ENCODE measurements at places on chromosomes 11 and 22.

DNA sequence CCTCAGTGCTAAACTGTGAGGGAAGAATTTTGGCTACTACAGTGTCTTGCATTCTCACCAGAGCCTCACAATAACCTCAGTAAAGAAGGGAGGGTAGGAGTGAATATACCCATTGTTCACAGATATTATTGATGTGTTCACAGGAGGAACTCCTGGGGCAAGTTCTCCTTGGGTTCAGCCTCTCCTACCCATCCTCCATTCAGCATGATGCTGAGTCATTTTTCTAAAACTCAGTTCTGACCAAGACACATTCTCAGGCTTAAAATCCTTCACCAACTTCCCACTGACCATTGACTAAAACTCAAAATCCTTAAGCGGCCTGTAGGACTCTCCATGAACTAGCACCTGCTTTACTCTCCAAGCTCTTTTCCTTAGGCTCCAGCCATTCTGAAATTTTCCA is 48.7 kb downstream of the SYTL2 start:
- no peak for DNase-seq

DNA sequence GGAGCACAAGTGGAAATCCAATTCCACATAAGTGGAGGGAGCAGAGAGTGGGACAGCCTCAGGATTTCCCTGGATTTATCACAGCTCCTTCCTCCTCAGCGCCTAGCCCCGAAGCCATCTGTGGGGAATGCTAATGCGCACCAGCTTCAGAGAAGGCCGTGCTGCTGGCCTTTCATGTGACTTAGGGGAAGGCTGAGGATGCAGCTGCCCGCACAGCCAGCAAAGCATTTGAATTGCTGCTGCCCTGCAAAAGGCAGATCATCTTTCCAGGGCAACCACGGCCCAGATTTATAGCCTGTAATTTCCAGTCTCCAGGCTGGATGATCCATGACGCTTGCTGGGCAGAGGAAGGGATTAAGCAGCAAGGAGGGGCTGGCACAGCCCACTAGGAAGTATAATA is 29.9 kb downstream of the SYN3 start:
- DNase-seq, result peak; percentile 45

GRCh38 chr22:44116755-44117684 is 63.7 kb upstream of the PARVG start:
- no peak for DNase-seq

DNA sequence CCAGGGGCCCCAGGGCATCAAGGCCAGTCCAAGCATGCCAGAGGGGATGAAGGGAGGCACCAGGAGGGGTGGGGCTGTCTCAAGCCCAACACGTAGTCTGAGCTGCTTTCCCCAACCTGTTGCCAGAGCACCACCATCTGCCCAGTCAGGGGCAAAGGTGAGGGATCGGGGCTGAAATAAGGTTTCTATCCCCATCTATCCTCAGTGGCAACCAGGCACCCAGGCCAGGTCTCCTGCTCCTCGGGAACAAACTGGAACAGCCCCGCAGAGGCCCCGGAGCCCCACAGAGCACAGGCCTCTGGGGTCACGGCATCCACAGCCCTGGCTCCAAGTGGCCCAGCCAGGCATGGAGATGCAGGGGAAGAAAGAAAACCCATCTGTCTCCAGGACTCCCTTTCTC is 19.3 kb downstream of the STARD10 start:
- no peak for DNase-seq

- no peak for DNase-seq
Observed at GRCh38 chr11:69727266-69727665, 23.4 kb upstream of the FGF19 start.

DNA sequence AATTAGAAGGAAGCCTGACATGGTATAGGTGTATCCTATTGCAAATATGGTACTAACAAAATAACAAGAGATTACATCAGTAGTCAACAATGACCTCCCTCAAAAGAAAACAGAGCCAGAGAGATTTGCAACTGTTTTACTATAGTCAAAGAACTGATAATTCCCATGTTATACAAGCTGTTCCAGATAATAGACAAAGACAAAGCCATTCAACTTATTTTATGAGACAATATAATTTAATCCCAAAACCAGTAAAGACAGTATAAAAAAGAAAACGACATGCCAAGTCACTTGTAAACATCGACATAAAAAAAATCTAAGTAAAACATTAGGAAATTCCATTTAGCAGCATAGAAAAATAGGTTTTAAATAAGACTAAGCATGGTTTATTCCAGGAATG is 65.2 kb downstream of the PIWIL4 start:
- DNase-seq, result no peak

DNA sequence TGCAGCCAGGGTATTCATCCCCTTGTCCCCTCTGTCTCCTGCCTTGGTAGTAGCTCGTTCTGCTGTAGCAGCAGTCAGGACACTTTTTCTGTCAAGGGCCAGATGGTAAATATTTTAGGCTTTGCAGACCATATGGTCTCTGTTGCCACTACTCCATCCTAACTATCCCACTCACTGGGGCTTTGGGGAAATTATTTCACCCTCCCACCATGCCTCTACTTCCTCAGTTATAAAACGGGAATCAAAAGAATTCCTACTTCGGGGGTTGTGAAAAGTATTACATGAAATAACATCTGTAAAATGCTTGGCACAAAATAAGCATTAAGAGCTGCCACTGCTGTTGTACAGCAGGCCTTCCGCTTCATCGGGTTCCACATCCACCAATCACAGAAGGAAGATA is 89.9 kb upstream of the LDLRAD3 start:
- peak; percentile 3 for DNase-seq

DNA sequence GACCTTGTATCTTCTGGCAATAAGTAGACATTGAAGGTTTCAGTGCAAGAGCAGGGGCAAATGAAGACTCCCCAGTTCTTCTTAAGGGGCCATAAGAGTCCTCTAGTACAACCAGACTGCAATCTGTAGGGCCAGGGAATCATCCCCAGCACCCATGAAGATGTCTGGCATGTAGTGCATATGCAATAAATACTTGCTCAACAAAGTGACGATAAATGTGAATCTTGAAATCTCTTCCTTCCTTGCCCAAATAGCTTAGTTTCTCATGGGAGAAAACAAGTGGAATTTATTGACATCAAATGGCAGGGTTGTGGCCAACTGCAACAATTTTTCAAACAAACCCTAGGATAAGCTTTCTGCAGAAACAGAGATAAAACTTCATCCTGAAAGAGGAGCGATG is 107.6 kb downstream of the ABTB2 start:
- no peak for DNase-seq

DNA sequence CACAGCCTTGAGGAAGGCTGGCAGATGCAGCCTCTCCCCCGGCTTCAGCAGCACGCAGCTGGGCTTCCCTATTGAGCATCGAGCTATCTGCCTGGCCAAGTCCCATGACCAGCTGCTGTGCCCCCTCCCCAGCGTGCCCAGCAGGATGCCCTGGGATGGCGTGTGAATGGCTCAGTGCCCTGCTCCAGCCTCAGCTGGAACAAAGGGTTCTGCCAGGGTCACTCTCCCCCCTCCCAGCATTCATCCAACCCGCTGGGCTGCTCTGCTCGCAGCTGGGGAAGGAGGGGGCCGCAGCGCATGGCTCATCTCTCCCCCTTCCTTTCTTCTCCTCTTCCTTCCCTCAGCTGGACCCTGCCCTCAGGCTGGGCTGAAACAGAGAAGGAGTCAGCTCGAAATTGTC is 14.5 kb downstream of the LRP4 start:
- DNase-seq, result no peak

- no peak for DNase-seq
Observed at GRCh38 chr11:126053415-126054286, 9.0 kb downstream of the CDON start.

GRCh38 chr11:74434528-74434927 is 32.8 kb downstream of the KCNE3 start:
- DNase-seq, result no peak

- DNase-seq, result no peak
Observed at GRCh38 chr22:20781272-20781990, 7.5 kb downstream of the SERPIND1 start.

GRCh38 chr11:113377681-113378412 is 9.7 kb upstream of the ANKK1 start:
- DNase-seq, result no peak

DNA sequence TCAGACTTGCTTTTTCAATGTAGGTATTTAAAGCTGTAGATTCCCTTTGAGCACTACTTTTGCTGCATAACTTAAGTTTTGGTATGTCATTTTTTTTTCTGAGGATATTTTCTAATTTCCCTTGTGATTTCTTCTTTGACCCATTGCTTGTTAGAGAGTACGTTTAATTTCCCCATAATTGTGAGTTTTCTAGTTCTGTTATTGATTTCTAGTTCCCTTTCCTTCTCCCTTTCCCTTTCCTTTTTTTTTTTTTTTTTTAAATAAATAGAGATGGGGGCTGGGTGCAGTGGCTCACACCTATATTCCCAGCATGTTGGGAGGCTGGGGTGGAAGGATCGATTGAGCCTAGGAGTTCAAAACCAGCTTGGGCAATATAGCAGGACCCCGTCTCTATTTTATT is 30.8 kb downstream of the UBE2L3 start:
- DNase-seq, result no peak

- no peak for DNase-seq
Observed at GRCh38 chr11:61826930-61827570, 1.1 kb upstream of the FADS2 start.

DNA sequence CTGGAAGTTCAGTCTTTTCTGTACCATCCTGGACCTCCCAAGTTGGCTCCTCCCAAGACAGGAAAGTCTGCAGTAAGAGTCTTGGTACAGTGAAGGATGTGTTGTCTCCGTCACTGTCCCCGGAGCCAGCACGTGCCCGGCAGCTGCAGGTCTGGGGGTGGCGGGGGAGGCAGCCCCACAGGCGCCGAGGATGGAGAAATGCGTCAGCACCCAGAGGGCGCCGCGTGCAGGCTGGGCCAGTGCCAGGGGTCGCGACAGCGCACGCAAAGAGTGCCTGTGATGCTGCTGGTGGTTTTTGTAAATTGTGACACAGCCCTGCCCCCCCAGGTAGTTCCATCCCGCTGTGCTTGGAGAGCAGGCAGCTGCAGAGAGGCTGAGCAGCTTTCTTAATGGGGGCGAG is 1200.5 kb downstream of the BRD1 start:
- no peak for DNase-seq

DNA sequence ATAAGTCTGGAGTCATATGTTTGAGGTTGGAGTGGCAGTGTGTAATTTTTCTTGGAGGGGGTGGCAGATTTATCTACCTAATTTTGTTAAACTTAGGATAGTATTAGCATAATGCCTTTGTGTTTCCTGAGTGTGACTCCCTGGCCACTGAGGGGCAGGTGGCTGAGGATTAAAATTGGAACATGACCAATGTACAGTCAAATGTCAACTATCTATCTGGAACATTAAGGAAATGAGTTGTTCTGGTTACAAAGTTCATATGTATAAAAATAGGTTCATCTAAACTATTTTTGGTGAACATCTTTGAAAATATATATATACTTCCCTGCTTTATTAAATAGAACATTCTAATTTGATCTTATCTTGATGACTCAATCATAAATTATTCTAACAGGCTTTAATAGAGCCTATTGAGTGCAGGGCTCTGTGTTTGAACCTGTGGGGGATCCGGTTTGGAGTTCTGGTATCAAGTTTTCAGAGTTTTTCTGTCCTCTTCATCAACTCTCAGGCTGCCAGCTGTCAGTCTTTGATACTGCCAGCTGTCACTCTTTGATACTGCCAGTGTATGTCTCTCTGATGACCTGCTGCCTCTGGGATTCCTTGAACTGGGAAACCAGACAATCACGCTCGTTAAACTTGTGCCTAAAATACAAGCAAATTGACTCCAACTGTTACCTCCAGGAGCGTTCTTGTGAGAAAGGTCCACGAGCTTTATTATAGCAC is 309.6 kb downstream of the METTL15 start:
- DNase-seq, result no peak

DNA sequence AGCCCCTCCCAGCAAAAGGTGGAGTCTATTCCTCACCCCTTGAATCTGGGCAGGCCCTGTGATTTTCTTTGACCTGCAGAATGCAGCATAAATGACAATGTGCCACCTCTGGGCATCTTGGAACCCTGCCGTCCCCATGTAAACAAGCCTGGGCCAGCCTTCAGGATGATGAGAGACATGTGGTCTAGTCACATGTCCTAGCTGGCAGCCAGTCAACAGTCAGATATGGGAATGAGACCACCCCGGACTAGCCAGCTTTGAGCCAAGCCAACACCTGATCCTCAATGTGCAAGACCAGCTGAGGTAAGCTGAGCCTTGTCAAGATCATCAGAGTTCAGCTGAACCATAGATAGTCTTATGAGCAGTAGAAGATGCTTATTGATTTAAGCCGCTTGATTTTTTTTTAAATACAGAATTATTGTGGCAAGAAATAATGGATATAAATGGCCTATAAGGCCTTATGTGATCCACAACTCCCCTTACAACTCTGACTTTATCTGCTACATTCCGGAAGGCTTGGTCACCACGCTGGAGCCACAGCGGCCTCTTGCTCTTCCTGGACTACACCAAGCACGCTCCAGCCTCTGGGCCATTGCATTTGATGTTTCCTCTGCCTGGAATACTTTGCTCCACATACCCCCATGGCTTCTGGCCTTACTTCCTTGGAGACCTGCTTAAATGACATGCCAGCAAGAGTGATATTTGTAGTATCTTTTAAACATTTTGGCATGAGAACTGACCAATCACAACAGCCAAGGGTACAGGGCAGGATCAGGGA is 225.9 kb upstream of the SESN3 start:
- no peak for DNase-seq

DNA sequence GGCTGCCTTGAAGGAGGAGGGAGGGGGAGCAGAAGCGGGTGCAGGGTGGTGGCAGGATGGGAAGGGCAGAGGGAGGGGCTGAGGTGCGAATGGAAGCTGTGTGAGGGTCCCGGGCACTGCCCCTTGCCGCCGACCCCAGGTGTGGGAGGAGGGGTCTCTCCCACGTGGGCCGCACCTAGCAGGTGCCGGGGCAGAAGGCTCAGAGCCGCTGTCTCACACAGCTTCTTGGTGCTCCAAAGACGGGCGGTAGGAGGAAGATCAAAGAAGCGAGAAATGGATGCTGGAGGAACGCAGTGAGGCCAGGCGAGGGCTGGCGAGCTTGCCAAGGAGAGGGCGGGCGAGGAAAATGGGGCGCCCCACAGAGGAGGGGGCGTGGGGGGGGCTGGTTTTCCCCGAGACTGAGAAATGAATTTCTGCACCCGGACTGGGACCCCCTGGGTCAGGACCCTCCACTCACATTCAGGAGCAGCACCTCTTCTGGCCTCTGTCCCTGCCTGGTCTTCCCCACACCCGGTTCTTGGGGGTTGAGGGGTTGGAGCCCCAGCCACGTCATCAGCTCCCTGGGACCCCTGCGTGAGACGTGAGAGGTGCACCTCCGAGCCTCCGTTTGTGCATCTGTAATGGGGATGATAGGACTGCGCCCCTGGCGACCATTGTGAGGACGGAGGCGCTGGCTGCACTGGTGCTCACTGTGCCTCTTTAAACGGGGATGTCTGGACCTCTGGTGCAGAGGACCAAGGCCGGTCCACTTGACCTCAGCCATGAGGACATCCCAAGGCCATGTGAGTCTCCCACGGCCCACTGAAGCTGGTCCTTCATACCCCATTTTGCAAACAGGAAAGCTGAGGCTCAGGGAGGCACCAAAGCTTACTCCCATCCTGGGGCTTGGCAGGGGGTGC is 16.8 kb downstream of the LSP1 start:
- DNase-seq, result no peak

DNA sequence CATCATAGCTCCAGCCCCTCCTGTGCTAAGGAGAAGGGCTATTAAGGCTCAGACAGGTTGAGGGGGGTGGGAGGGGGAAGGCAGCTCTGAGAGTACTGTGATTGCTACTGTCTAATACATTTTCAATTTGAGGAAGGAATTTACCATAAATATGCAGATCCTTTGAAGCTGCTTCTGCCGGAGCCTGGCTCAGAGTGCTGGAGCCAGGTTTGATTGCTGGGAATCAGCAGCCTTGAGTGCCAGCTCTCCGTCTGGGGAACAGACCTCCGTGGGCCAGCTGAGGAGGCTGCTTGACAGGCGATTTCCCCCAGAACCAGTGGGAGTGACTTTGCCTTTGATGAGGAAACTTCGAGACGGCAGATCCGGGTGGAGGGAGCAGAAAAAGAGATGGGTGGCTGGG is 141.7 kb upstream of the TBCEL start:
- DNase-seq, result no peak

All from left kidney (tissue), 8 donors.